ENCODE measurements at places on chromosomes 2 and 18. TPM values are rescaled to one million over a fixed set of nuclear protein-coding genes. Genes with fewer than 3 reads are reported as not detected.

DNA sequence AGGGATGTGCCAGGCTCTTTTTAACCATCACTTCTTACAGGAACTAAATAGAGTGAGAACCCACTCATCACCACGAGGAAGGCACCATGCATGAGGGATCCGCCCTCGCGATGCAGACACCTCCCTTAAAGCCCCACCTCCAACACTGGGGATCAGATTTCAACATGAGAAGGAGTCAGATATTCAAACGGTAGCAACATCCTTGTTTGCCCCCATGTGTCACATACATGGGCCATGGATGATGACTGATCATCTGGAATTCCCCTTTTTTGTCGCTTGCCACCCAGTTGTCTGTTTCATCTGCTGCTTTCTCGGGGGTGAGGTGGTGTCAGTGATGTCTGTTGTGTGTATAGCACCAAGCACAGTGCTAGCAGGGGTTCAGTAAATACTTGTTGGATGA lies 57.9 kb downstream of the NCK2 start:
- 0 out of 2 replicates have a peak, but pooled peaks cover 7% of the 10 kb centered on the region for H3K4me1 ChIP-seq
- no peak overlapping the region for H3K4me3 ChIP-seq
- no peak overlapping the region for H3K27ac ChIP-seq
- DNase-seq: no peak
- no peaks in the 10 kb centered on the region for H3K27me3 ChIP-seq

- no peaks in the 10 kb centered on the region for H3K4me1 ChIP-seq
- no peak overlapping the region for H3K27ac ChIP-seq
- H3K4me3 ChIP-seq: no peak overlapping the region
- DNase-seq: no peak
Measured at GRCh38 chr2:172582656-172583055, 26.8 kb downstream of the PDK1 start.

Gene ADCYAP1
- total RNA-seq: not detected

DNA sequence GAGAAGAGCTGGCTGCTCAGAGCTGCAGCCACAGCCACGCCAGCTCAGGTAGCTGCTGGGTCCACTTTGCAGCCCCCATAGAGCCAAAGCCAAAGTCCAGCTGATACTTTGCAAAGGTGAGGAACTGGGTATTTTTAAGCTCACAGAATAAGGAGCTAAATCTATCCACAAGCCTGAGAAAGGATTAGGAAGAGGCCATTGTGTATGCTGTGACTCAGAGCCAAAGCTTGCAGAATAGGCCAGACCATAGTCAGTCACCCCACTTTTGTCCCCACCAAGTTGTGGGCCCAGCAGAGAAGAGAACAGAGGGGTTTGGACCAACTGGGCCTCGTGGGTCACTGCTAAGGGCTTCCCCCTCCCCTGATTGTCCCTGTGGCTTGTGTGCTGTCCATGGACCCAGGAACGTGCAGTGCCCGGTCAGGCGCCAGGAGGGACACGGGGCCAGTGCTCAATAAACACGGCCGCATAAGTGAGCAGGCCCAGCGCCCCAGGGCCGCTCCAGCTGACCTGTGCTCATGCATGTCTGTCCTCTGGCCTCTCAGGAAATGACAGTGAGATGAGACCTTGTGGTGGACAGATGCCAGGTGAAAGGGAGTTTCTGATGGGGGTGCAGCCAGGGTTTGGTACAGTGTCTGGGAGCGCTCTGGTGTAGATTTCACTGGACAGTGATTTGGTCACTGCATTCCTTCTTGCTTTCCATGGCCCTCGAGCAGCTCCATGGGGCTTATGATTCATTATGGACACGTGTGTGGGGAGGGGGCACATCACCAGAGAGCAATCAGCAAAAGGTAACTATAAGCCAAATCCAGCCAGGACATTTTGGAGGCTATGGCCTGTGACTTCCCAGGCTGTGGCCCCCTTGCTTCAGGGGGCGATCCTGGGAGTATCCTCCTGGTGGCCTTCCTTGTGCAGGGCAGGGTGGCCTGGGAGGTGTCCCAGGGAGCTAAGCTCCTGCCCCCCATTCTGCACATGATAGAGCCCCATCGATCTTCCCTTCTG lies 31.3 kb downstream of the MAL start:
- H3K36me3 ChIP-seq: no peaks in the 10 kb centered on the region
- no peak for DNase-seq
- H3K27me3 ChIP-seq: no peaks in the 10 kb centered on the region
- H3K4me3 ChIP-seq: no peak overlapping the region
- no peaks in the 10 kb centered on the region for H3K4me1 ChIP-seq
- H3K27ac ChIP-seq: no peak overlapping the region

Gene CRYBA2
- total RNA-seq: not detected

Gene MAPK4
- 3.2 TPM for total RNA-seq

- H3K4me3 ChIP-seq: no peak overlapping the region
- H3K27ac ChIP-seq: no peak overlapping the region
- no peak for DNase-seq
- no peaks in the 10 kb centered on the region for H3K4me1 ChIP-seq
Measured at GRCh38 chr2:42906557-42907411, 114.4 kb upstream of the HAAO start.

DNA sequence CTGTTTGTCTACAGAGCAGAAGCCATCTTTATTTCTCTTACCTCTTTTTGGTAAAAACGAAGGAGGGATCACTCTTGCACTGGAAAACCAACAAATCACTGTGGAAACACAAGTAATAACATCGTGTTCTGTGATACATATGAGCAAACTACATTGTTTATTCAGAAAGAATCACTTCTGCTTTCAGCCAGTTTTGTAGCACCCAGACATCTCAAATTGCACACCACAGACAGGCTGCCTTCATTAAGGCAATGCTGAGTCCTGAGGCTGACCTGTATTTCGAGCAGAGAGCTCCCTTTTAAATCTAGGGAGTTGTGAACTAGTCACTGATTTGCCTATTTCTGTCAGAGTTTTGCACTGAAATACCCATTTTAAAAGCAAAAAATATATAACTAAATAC lies 1003.2 kb upstream of the FAM98A start:
- H3K4me3 ChIP-seq: no peak overlapping the region
- no peaks in the 10 kb centered on the region for H3K27me3 ChIP-seq
- H3K4me1 ChIP-seq: no peaks in the 10 kb centered on the region

GRCh38 chr2:160541745-160542144 lies 48.1 kb upstream of the RBMS1 start:
- no peak overlapping the region for H3K27ac ChIP-seq
- no peaks in the 10 kb centered on the region for H3K36me3 ChIP-seq
- H3K4me1 ChIP-seq: no peaks in the 10 kb centered on the region
- no peak for DNase-seq
